Pulmonary artery endothelial cell (primary cell): ENCODE measurements at places on chromosomes 3 and 15. TPM values are rescaled to one million over a fixed set of nuclear protein-coding genes. Genes with fewer than 3 reads are reported as not detected.

LDHAL6B gene
- total RNA-seq = not detected in 2 replicates

DNA sequence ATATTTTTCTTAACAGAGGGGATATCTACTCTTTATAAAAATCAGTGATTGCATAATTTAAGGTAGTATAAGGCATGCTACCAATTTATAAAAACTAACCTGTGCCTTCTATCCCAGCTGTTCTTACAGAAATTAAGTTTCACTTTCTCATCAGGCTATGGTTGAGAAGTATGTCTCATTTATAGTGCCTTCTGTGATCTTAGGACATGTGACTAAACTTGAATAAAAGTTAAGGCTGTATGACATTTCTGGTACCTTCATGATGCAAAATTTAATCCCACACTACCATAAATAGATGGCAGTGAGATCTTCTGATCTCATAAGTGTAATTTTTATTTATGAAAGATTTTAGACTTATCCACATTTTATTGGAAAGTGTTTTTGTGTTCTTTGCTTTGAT is 12.6 kb downstream of the TIPARP start:
- no peak for DNase-seq

- no peak for DNase-seq
Observed at GRCh38 chr3:37725842-37726241, 135.8 kb upstream of the CTDSPL start.

- DNase-seq = no peak
Observed at GRCh38 chr15:66505818-66506217, 692 bp downstream of the ZWILCH start.

STAC gene
- not detected in 2 replicates for total RNA-seq

DNA sequence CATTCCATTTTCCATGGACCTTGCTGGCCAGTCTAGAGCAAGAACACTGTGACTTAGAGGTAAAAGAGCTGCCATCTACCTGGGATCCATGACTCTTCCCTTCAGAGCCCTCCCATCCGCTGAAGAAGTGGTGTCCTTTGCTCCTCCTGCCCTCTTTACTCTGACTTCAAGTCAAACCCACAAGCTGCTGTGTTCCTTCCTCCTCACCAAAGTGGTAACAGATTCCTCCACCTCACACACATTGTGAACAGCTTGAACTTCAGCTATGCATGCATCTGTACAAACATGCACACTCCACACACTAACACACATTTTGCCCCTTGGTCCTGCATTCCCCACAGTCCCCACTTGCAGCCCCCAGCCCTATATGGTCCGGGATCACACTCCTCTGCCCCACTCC is 990 bp downstream of the IQCF5 start:
- DNase-seq = no peak
